ENCODE measurements at places on chromosomes 13 and 19.

- no peak for DNase-seq
Measured at GRCh38 chr13:112521073-112521685, 66.8 kb downstream of the TUBGCP3 start.

DNA sequence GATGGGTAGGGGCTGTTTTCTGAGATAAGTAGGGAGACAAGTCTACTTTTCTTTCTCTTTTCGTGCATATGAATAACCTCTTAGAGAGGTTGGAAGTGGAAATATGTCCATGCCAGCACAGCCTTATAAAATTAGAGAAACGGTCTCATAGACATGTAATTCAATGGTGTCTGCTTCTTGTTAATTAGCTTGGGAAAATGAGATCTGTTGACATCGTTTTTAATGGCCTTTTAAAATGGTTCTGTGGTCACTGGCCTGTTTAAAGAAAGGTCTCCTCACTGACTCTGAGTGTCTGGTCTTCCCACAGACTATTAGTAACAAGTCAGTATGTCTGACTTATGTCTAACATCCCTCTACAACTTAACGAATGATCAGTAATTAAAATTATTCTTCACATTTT is 487.1 kb downstream of the SLITRK6 start:
- DNase-seq = no peak

DNA sequence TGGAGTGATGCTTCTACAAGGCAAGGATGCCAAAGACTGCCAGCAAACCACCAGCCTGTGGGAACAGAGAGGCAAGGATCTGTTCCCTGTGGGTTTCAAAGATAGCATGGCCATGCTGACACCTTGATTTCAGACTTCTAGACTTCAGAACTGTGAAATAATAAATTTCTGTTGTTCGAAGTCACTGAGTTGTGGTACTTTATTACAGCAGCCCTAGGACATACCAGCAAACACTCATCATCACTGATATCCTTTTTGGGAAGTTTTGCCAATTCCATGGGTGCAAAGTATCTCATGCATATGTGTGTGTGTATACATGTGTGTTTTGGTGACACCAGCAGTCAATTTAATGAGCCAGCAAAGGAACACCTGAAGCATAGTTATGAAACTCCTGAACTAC is 21.0 kb downstream of the LMO7 start:
- no peak for DNase-seq

- no peak for DNase-seq
Measured at GRCh38 chr13:34867590-34867989, 74.5 kb upstream of the NBEA start.

- no peak for DNase-seq
Measured at GRCh38 chr19:29636553-29637360, 28.5 kb upstream of the PLEKHF1 start.

DNA sequence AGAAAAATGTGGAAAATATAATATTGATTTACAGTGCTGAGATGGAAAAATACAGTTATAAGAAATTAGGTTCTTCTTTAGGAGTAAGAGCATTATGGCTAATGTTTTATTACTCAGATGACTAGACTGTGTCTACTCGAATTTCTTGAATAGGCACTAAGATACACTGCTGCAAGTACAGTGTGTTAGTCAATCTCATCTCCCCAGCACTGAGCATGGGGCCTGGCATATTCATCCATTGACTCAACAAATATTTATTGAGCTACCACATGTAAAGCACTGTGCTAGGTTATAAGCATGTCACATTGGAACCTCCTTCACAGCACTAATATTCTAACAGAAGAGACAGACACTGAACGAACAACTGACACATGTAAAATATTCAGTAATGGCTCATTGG is 242.5 kb upstream of the GPC6 start:
- no peak for DNase-seq

- peak; percentile 80 for DNase-seq
Measured at GRCh38 chr19:58544591-58545285, 874 bp downstream of the TRIM28 start.

DNA sequence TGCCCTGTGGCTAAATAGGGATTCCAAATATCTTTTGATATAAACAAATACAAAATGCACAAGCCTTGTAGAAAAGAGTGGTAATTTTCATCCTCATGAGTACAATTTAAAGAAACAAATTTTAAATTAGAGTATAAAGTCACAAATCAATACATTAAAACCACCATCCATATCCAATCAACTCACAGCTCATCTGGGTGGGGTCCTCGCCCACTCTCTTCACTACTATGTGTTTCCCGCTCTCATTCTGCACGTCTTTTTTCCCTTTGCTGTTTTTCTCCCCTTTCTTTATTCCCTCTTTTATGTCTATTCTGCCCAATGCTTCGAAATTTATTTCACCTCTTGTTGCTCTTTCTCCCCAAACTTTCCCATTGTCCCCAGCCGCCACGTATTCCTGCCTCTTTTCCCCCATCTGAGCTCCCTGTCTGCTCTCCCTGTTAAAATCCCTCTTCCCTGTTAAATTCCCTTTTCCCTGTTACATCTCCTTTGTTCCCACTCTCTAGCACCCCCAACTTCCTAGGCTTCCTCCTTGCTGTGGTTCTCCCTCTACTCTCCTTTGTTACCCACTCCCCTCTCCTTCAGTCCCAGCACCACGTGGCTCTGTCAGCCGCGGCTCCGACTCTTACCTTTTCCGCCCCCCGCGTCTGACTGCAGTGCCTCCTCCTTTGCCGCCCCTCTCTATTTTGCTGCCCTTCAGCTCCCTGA is 1.3 kb downstream of the ZNF616 start:
- peak; percentile 73 for DNase-seq

DNA sequence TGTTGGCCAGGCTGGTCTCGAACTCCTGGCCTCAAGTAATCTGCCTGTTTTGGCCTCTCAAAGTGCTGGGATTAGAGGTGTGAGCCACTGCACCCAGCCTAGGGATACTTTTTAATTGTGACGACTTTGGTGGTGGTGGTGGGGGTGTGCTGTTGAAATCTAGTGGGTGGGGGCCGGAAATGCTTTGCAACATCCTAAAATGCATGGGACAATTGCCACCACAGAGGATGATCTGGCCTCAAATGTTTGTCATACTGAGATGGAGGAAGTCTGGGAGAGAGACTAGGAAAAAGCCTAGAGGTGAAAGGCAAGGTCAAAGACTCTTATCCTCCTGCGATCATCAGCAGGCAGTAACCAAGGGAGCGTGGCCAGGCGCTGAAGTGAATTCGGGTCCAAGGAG is 1.4 kb downstream of the NWD1 start:
- no peak for DNase-seq

- DNase-seq = no peak
Measured at GRCh38 chr19:29666578-29667386, 1.5 kb downstream of the PLEKHF1 start.

GRCh38 chr19:2722541-2723344 is 1.6 kb upstream of the DIRAS1 start:
- peak; percentile 46 for DNase-seq

GRCh38 chr13:33034882-33035520 is 18.8 kb downstream of the KL start:
- DNase-seq = peak; percentile 57

DNA sequence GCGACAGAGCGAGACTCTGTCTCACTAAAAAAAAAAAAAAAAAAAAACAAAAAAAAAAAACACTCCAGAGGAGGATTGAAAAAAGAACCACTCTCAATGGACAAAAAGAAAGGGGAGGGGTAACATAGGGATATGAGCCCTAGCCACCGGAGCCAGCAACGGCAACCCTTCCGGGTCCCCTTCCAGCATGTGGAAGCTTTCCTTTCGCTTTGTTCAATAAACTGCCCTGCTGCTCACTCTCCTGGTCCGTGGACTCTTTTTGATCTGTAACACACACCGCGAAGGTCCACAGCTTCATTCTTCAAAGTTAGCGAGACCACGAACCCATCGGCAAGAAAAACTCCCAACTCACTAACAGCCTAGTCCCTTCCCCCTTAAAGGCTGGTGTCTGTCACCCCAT is 1.0 kb upstream of the REX1BD start:
- DNase-seq = no peak

DNA sequence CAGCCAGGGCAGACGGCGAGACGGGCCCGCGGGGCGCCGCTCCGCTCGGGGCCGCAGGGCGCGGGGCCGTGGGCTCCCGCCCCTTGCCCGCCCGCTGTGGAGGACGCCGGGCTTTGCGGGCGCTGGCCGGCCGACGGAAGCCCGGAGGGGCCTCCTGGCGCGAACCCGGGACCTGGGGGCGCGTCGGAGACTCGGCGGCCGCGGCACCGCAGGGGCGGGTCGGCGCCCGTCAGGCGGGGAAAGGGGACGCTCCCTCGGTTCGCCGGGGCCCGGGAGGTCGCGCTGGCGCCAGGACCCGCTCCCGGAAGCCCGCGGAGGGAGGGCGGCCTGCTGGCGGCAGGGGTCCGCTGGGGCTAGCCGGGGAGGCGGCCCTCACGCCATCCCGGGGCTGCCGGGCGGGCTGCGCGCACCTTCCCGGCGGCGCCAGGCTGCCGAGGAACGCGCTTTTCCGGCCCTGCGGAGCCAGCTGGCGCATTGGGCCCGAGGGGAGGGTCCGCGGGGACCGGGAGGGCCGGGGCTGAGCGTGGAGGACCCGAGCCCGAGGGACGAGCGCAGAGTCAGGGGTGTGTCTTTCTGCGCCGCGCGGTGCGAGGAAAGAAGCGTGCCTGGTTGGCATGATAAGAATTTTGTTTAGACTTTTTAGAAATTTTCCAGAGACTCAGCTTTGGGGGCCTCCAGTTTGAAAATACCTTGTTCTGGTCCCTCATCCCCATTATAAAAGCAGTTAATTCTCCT is 511 bp downstream of the GARRE1 start:
- peak; percentile 72 for DNase-seq

DNA sequence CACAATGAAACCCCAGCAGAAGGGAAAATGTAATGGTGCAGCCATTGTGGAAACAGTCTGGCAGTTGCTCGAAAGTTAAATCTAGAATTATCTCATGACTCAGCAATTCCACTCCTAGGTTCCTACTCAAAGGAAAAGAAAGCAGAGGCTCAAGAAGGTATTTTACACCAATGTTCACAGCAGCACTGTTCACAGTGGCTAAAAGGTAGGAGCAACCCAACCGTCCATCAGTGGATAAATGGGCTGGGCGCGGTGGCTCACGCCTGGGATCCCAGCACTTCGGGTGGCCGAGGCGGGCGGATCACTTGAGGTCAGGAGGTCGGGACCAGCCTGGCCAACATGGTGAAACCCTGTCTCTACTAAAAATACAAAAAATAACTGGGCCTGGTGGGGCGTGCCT is 25.9 kb downstream of the ZFR2 start:
- peak; percentile 22 for DNase-seq

DNA sequence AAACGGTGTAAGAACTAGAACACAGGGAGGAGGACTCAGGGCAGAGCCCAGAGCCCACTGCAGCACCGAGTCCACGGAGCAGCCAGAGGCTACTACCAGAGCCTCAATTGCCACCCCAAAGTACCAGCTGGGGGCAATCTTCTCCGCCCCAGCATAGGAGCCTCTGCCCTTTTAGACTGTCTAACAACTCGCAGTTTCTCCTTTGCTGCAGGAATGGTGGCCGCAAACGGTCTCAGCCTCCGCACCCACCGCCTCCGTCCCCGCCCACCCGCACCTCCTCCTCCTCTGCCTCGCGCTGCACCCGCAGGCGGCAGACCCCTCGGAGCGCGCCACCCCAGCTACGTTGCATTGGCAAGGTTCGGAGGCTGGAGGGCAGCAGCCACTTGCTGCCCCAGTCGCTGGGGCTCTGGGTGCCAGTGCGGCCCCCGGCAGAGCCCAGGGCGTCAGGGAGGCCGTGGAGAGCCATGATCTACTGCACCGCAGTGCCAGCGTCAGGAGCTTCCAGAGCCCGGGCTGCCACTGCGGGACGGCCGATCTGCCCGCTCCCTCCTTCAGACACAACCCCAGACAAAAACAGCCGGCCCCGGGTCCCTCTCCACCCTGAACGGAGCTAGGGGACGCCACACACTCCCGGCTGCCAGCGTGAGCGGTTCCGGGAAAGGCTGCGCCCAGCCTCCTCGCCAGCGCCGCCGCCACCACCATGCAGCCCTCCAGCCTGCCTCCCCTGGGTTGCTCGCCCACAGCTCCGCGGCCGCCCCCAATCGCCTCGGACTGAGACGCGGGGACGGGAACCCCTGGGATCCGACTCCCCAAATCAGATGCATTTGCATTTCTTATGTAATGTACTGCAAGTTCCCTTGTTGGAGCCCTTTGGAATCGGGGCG is 1.8 kb downstream of the FGF14 start:
- DNase-seq = peak; percentile 58

GRCh38 chr19:16591803-16592556 is 19.8 kb upstream of the SLC35E1 start:
- DNase-seq = no peak

DNA sequence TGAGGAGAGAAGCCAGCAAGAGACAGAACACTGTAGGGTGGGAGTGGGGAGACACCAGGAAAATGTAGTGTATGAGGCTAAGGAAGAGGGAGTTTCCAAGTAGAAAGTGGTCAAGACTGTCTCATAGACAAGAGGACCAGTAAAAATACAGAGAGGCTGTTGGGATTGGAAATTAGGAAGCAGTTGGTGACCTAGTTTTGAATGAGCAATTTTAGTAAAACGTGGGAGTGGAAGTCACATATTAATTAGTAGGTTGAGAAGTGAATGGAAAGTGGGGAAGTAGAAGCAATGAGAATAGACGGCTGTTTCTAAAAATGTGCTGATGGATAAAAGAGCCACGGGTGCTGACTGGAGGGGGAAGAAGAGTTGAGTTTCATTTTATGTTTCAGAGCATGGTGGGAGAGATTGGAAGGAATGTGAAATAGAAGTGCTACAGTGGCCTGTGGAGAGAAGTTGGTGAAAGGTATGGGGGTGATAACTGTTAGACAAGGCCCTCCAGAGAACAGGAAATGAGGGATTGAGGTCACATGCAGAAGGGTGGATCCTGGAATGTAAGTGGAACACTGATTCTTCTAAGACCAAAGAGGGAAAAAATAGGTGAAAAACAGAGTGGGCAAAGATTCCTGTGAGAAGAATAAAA is 247.3 kb downstream of the MTUS2 start:
- DNase-seq = no peak

DNA sequence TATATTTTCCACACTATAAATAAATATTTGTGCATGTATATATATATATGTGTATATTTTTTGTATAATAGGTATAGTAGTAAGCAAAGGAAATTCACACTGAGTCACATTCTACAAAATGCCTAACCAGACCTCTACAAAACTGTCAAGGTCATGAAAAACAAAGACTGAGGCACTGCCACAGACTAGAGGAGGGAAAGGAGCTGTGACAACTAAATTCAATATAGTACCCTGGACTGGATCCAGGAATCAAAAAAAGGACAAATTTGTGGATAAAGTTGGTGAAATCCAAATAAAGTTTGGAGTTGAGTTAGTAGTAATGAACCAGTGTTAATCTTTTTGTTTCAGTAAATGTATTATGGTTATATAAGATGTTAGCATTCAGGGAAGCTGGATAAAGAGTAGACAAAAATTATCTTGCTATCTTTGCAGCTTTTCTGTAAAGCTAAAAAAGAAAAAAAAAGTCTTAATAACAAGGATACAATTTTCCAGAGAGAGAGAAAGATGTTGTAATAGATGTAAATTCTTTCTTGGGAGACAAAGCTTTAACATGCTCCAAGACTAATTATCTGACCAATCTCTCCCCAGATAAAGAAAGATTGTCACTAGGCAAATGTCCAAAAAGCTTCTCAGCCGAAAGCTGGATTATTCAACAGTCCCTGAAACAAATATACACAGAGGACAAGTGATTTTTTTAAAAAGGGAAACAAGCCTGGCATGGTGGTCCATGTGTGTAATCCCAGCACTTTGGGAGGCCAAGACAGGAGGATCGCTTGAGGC is 19.1 kb downstream of the SYDE1 start:
- no peak for DNase-seq

- DNase-seq = no peak
Measured at GRCh38 chr13:51966186-51966585, 45.1 kb downstream of the ATP7B start.

- DNase-seq = peak; percentile 74
Measured at GRCh38 chr19:3359015-3359918, 7.1 kb upstream of the NFIC start.
